ENCODE measurements at places on chromosomes 7 and 10.

- DNase-seq, result no peak
These were observed 139.2 kb upstream of the PRR15 start for GRCh38 chr7:29424295-29424983.

DNA sequence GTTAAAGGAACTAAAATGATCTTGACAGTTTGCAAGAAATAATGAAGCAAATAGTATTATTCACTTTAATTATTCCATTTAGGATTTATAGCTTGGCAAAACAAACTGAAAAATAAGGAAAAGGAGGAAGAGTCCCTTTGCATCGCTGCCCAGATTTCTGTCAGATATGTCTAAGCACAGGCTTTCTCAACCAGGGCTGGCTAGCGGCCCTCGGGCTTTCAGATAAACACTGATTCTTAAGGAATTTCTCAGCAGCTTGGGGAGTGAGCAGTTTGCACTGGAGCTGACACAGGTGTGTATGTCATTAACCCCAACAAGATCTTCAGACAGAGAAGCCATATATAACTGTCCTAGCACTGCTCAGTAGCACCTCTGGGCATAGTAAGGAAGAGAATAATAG, 47.9 kb upstream of the SEMA3D start:
- no peak for DNase-seq

GRCh38 chr7:71424166-71425035, 292.5 kb downstream of the GALNT17 start:
- no peak for DNase-seq

GRCh38 chr7:158414002-158414401, 173.6 kb downstream of the PTPRN2 start:
- DNase-seq, result no peak

GRCh38 chr7:149776848-149777407, 3.5 kb upstream of the ZNF467 start:
- no peak for DNase-seq

DNA sequence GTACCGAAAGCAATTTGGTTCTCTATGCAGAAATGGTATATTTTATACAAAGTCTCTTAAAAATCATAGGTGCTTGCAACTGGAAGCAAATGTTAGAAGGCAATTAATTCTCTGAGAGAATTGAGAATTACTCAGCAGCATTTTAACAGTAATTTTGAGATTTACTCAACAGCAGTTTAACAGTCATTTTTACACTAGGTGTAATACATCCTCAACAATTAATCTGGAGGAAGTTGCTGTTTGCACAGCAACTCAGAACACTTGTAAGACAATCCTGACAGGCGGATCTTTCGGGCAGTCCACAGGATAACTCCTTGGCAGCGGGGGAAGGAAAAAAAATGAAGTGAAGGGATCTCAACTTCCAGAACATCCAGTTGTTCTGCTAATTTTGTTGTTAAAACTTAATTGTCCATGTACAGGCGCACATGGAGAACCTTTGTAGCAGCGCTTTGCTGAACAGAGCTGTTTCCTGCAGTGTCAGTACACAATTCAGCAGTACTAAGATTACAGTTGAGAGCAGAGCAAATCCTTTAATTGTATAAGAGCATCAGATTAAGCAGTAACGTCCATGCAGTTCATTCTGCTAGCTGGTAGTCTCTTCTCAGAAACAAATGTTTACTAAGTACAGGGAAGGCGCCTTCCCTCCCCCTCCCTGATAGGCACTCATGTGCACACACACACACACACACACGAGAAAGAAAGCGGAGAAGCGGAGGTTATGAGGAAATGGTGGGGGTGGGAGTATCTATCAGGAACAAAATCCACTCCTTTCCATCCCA, 43.8 kb downstream of the ENO4 start:
- DNase-seq, result no peak

- DNase-seq, result no peak
These were observed 137.5 kb downstream of the FGFR2 start for GRCh38 chr10:121460733-121461132.

- no peak for DNase-seq
These were observed 135.5 kb downstream of the LSMEM1 start for GRCh38 chr7:112616295-112616694.

- no peak for DNase-seq
These were observed 18.7 kb downstream of the TSPAN15 start for GRCh38 chr10:69469976-69470375.

DNA sequence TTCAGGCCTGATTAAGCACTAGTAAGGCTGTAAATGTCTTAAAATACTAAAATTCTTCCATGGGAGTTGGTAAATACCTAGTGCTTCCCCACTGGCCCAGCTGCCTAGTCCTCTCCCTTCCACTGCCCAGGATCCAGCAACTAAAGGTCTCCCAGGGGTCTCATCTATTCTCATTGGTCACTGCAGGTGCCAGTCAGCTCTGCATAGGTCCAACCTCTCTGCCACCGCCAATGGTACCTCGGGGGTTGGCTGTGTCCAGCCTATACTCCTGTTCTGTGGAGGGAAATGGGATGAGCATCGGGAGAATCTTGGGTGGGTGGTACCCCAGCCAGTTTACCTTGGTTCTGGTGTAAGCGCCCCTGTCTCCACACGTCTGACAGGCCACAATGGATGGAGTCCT, 6.1 kb upstream of the CREB5 start:
- no peak for DNase-seq

- DNase-seq, result no peak
These were observed 654.0 kb upstream of the MKI67 start for GRCh38 chr10:128780156-128780761.

DNA sequence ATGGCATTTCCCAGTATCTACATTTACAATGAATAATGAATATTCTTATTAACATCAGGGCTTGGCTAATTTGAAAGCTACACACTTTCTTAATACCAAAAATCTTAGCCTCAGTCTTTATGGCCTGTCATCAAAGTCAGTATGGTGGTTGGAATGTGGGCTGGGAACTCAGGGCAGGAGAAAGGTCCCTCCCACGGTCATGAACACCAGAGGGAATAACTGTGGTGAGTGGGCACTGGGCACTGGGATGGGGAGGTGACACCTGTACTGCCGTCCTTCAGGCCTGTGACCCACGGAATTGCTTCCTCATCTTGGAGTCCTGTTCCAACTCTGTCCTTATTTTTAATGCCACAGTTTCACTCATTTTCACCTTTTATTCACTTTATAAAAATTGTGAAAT, 276.9 kb upstream of the PLPP4 start:
- DNase-seq, result no peak

GRCh38 chr7:99008921-99009530, 130.7 kb downstream of the TRRAP start:
- DNase-seq, result no peak

DNA sequence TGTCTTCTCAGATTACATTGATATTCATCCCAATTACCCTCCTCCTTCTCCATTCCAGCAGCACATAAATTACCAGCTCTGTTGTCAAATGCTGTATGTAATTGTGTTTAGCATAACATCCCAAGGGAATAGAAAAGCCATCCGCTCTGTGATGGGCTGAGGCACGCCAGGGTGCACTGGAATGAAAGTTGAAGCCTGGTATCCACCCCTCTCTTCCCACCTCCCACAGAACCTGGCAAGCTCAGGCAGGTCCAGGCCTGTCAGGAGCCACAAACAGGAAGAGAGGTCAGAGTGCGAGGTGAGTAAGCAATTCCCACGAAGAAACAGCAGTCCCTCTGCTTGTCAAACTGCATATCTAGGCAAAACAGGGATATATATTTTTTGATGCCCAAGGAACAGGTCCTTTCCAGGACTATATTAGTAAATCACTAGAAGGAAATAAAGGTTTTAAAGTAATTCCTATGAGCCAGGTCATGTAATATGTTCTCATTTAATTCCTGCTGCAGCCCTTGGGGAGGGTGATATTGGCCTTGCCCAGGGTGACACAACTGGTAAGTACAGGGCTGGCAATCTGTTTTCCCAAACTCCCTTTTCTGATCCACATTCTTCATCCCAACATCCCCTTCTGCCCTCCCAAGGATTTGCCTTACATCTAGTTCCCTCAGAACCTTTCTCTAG, 155.6 kb upstream of the GHITM start:
- DNase-seq, result no peak

DNA sequence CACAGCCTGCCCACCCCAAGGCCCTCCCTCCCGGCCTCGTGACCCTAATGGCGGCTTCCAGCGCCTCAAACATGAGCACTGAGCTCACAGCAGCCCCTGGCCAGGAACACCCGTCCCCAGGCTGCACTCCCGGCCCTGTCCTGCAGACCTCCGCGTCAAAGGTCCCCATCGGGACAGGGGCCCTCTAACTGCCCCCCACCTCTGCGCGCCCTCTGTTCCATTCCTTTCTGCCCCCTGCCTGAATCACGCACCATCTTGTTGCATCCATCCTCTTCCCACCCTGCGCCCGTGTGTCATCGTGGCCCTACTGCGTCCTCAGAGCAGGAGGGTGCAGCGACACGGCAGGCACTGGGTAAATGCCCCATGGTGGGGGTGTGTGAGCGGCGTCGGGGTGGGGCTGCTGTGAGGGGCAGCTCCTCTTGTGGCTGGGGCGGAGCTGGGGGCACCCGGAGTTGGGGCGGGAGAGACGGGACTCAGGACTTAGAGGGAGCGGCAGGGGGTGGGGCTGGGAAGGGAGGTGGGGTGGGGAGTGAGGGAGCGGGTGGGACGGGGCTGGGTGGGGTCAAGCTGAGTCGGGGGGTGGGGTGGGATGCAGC, 13.4 kb downstream of the SLC29A4 start:
- peak; percentile 24 for DNase-seq

DNA sequence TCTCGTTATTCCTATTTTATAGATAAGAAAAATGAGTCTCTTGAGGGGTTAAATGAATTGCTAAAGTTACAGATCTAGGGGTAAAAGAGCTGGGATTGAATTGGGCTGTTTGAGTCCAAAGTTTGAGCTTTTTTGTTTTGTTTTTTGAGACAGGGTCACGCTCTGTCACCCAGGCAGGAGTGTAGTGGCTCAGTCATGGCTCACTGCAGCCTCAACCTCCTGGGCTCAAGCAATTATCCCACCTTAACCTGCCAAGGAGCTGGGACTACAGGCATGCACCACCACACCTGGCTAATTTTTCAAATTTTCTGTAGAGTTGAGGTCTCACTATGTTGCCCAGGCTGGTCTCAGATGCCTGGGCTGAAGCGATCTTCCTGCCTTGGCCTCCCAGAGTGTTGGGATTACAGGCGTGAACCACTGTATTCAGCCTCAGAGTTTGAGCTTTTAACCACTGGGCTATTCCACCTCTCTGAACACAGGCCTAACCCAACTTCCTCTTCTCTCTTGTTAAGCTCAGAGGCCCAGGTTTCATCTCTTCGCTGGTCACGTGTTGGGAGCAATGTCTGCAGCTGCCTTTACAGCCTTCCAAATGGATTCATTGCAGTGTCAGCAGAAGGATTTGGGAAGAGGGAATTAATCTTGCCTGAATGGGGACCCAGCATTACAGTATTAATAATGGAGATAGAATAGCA, 8.0 kb downstream of the SUFU start:
- DNase-seq, result no peak

DNA sequence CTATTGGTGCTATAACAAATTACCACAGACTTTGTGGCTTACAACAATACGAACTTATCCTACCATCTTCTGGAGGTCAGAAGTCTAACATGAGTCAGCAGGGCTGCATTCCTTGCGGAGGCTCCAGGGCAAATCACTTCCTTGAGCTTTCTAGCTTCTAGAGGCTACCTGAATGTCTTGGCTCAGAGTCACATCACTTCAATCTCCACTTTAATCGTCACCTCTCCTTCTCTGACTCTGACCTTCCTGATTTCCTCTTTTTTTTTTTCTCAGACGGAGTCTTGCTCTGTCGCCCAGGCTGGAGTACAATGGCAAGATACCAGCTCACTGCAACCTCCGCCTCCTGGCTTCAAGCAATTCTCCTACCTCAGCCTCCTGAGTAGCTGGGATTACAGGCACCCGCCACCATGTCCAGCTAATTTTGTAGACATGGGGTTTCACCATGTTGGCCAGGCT, 44.6 kb upstream of the ANAPC16 start:
- no peak for DNase-seq

- no peak for DNase-seq
These were observed 88.8 kb upstream of the TNS3 start for GRCh38 chr7:47670729-47671128.

- DNase-seq, result no peak
These were observed 74.0 kb downstream of the DOCK4 start for GRCh38 chr7:112132051-112132694.

DNA sequence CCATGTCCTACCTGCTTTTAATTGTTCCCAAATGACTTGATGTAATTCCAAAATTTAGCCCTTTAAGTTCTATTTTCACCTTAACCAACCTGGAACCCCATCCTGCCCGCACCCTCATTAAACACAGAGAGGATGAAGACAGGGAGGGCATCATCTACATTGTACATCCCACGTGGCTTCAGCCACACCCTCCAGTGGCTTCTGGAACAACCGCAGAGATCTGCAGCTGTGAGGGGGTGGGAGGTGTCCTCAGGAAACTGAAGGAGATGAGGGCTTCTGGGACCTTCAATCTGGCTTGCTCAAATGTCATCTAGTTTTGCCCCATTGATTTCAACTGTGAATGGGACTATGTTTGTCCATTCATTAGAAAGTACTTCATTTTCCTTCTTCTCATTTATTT, 39.0 kb downstream of the AKR1B1 start:
- DNase-seq, result no peak

DNA sequence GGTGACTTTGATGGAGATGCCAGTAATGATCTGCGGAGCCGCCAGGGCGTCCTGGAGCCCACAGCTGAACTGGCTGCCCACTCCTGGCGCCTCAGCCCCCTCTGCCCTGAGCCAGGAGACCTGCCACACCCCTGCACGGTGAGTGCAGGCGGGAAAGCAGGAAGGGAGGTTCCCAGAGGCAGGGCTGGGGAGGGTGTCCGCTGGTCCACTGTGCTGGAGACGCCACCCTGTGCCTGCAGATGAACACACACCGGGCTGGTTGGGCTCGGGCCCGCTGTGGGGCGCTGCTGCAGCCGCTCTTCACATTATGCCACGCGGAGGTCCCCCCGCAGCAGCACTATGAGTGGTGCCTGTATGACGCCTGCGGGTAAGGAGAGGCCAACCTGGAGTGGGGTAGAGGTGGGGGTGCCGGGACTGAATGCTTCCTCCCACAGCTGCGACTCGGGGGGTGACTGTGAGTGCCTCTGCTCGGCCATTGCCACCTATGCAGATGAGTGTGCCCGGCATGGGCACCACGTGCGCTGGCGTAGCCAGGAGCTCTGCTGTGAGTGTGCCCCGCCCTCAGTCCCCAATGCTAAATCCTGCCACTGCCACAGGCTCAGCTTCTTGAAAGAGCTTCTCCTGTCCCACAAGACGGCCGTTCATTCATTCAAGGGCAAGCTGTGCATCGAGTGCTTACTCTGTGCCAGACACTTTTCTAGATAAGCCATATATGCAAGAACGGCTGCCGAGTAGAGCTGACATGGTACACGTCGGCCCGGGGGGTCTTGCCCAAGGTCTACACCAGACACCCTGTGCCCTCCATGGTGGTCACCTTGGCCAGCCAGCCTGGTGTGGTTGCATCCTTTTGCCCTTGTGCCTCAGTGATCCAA, 14.3 kb upstream of the ZNF467 start:
- DNase-seq, result peak; percentile 19

GRCh38 chr7:37354656-37355131, 94.0 kb downstream of the ELMO1 start:
- peak; percentile 80 for DNase-seq

GRCh38 chr10:92323079-92323478, 32.1 kb downstream of the MARCHF5 start:
- DNase-seq, result no peak

- no peak for DNase-seq
These were observed 68.4 kb upstream of the DUSP5 start for GRCh38 chr10:110429301-110429700.

Measured in stimulated activated CD4-positive, alpha-beta T cell treated with anti-CD3 and anti-CD28 coated beads, Interleukin-15, amount 100 ng/mL, for 24 hours (primary cell).